Kidney glomerular epithelial cell (primary cell): ENCODE measurements at places on chromosomes 11 and 22.

GRCh38 chr11:64378335-64378880, 19.4 kb downstream of the RPS6KA4 start:
- peak; percentile 15 for DNase-seq

DNA sequence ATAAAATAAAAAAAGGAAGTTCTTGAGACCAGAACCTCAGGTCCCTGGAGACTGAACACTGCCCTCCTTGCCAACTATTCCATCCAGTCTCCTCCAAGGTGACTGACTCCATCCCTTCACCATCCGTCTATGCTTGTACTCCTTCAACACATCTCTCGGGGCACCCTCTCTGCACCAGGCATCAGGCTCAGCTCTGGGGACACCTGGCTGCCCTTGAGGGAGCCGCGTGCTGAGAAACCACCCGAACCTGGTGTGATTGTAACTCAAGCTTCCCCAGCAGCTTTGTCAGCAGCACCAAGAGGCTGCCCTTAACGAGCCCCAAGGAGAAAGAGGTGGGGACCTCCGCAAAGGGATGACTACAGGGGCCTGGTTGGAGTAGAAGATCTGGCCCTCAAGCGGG, 1.7 kb downstream of the PTPN5 start:
- no peak for DNase-seq

DNA sequence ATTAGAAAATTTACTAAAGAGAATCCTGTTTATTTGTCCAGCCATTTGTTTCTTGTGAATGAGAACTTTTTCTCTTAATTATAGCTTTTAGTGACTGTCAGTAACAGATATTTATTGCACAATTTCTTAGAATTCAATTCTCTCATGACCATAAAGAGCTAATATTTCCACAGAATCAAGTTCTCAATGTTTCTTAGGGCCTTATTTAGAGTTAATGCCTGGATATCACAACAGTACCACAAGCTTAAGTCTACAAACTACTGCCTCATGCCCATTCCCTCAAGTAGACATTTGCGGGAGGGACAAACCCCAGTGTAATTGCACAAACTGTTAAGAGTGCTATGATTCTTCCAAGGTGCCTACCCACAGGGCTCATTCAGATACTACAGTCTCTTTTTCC, 199.7 kb upstream of the POU2AF2 start:
- DNase-seq: no peak

DNA sequence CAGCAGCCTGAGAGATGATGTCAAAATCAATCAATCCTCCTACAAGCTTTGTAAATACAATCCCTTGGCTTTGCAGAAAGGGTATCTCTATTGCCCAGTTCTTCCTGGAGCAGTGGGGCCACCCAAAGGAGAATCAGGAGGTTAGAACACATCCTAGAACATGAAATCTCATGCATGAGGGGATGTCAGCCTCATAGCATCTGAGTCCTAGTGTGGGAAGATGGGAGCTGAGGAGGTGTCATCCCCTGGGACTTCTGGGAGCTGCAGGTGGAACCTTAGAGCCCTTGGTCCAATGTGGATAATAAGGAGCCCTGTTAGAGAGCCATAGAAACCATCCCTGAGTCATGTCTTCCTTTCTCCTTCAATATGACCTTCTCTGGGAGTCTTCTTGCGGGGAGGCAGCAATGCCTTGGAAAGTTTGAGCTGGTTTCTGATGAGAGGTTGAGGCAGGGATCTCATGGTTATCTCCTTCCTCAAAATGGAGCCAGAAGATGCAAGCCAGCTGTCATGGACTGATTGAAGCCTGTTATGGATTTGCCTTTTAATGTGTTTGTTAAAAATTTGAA, 74.8 kb downstream of the BDNF start:
- no peak for DNase-seq

GRCh38 chr11:132030896-132031295, 660.5 kb downstream of the NTM start:
- no peak for DNase-seq

DNA sequence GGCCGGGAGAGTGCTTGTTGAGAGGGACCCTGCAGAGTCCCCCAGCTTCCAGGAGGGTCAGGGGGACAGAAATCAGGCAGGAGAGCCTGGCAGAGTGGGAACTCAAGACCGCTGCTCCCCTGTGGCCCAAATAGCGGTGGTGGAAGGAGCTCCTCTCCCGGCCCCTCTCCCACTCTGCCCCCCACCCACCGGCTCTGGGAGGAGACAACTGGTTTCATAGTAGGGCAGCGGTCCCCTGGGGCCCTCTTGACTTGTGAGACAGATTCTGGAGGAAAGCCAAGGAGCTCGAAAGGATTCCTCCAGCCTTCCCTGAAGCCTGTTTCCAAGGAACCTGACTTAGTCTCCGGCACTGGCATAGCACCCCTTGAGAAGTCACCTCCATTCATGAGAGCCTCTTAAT, 10.1 kb downstream of the PKNOX2 start:
- DNase-seq: no peak

DNA sequence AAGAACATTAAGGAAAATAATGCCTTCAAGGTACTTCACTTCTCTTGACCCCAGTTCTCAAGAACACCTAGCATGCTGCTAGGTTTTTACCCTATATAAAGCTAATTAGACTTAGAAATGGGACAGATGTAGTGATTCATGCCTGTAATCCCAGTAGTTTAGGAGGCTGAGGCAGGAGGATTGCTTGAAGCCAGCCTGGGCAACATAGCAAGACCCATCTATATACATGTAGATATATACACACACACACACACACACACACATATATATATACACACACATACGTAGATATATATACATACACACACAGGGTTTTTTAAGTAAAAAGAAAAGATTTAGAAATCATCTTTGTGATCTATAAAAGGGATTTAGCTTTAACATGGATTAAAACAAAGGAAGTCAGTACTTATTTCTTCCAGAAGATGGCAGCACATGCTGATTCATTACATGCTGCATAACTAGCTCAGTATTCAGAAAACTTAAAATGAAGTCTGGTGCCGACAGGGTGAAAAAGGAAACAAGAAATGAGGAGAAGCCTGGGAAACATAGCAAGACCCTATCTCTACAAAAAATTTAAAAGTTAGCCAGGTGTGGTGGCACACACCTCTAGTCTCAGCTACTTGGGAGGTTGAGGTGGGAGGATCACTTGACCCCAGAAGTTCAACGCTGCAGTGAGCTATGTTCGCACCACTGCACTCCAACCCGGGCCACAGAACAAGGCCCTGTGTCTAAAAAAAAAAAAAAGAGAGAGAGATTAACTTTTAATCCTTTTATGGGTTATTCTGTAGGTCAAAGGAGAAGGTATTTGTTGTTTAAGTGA, 28.5 kb upstream of the RBX1 start:
- peak; percentile 62 for DNase-seq

DNA sequence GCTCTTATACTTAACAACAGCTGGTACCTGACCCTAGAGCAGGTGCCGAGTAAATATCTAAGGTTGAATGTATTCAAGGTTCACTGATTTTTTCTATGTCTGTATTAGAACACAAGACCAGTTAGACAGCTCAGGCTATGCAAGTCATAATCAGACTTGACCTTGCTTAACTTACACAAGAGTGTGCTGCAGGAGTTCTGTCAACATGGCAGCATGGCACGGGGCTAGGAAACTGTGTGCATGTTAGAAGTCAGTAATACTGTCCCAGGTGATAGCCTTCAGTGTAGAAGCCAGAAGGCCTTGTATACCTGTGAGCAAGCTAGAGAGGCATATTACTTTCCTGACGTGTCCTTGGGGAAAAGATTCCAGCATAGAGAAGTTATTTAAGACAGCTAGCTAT, 253.1 kb downstream of the FAT3 start:
- no peak for DNase-seq

DNA sequence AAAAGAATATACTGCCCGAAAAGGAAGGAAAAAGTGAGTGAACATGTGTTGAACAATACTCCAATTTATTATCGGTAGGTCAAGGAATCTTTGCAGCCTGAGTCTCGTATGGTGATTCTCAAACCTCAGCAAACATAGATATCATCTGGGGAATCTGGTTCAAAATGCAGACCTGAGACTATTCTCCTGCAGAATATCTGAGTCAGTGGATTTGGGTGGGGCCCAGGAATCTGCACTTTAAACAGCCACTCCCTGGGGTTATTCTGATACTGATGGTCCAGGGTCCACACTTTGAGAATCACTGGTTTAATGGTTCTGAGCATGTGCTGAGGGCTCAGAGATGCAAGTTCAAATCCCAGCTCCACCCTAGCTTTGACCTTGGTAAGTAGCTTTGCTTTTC, 53.6 kb upstream of the GRK3 start:
- no peak for DNase-seq

- no peak for DNase-seq
Measured at GRCh38 chr11:97163631-97164191, 773.9 kb downstream of the JRKL start.

DNA sequence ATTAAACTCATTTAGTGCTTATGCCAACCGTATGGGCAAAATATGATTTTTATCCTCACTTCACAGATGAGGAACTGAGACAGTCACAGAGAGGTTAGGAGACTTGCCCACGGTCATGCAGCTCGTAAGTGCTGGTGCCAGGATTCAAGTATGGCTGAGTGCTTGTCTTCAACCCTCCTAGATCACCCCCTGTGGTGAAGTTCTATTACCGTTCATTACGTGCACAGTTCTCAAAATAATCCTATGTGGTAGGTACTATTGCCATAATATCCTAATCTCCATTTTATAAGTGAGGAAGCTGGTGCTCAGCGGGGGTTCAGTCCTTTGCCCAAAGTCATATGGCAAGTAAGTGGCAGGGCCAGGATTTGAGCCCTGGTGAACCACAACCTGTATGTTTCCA, 1.5 kb downstream of the MIEF1 start:
- DNase-seq: no peak

DNA sequence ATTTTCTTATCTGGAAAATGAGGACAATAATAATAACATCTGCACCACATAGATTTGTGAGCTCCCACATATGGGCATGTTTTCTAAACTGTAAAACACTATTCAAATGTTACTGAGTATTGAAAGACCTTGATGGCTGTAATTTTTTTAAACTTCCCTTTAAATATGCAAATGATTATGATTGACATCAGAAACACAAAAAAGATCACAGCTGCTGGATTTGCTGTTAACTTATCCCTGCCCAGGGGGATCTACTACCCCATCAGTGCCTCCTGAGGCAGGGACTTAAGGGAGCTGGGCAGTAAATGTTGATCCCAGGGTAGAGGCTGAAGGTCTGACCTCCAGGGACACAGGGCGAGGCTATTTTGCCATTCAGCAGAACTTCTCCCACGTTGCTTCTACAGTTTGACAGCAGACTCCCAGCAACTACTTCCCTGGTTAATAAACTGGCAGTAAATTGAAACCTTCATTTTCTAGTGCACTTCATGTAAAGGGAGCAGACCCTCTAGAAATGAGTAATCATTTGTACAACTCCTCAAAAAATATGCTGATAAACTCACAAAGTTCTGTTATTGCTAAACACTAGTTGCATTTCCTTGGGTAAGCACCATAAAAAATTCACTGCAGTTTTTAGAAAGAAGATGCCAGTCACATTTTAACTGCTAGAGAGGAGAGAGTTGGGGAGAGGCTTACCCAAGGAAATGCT, 20.3 kb downstream of the TMPRSS5 start:
- no peak for DNase-seq

DNA sequence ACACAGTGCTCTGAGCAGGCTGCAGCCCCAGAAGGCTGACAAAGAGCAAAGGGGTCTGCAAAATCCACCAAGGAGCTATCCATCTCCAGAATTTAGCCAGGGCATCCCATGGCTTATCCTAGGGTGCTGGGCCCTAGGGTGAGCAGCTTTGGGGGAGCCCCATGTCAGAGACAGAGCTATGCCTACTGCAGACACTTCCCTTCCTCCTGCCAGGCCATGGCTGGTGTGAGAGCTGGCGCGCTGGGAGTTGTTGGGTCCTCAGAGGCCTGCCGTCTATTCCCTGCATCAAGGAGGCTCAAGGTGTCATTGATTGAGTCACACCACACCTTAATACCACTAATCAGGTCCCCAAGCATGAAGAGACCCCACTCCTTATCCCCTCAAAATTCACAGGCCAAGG, 85.3 kb upstream of the TP53I11 start:
- DNase-seq: no peak

DNA sequence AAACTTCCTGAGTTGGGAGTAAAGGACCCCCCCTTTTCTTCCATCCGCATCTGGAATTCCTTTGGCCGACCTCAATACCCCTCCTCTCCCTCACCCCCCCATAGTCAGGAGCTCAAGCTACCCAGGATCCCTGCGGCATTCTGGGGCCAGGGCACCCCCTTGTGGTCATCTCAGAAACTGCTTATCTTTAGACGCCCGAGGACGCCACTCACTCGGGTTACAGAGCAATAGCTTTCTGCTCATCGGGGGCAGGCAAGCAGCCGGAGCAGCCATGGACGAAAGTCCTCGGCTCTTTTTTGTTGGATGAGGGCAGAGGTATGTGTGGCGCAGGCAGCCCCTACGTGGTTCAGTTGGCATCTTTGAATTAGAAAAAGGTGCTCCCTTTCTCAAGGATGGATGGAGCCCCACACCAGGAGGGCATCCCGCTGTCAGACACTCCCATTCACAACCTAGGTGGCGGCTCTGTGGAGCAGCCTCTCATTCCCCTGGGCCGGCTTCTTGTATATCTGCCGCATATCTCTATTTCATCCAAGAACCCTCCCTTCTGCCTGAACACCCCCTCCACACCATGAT, 2.3 kb downstream of the C1QTNF5 start:
- DNase-seq: peak; percentile 61

GRCh38 chr11:126560221-126560620, 204.7 kb downstream of the ST3GAL4 start:
- DNase-seq: no peak

- DNase-seq: no peak
Measured at GRCh38 chr22:48624401-48624800, 1203.3 kb downstream of the BRD1 start.

GRCh38 chr11:114280696-114281095, 15.5 kb upstream of the NNMT start:
- peak; percentile 79 for DNase-seq

DNA sequence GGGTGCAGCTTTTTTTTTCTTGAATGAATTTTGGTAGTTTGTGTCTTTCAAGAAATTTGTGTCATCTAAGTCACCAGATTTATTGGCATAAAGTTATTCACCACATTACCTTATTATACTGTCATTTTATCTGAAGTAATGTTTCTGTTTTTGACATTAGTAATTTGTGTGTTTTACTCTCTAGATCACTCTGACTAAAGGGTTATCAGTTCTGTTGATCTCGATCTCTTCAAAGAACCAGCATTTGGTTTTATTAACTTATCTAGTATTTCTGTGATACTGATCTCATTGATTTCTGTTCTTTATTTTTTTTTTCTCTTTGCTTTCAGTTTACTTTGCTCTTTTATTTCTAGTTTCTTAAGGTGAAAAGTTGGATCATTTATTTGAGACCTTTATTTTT, 55.5 kb downstream of the PDHX start:
- DNase-seq: no peak

DNA sequence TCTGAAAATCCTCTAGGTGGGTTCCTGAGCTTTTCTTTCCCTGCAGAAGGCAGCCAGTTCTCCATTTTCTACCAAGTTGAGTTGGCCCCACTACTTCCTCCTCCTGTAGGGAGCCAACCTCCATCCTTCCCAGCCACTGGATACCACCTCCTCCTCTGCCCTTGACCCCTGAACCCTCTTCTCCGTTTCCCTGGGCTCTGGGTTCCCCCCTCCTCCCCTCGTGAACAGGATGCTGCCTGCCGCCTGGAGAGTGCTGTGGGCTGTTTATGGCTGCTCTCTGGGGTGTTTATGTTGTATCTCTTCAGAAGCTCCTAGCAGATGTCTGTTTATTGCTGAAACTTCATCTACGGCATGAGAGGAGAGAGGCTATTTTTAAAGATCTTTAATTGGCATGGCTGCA, 8.6 kb downstream of the MICAL2 start:
- DNase-seq: no peak
